RPMI8226 (cell line): ENCODE measurements at places on chromosomes 16 and 17.

GRCh38 chr17:13478326-13478830 is 123.4 kb downstream of the HS3ST3A1 start:
- no peak for DNase-seq

GRCh38 chr17:6138761-6139446 is 68.7 kb downstream of the WSCD1 start:
- DNase-seq: no peak

GRCh38 chr17:81845881-81846742 is 11.3 kb upstream of the PPP1R27 start:
- no peak for DNase-seq

DNA sequence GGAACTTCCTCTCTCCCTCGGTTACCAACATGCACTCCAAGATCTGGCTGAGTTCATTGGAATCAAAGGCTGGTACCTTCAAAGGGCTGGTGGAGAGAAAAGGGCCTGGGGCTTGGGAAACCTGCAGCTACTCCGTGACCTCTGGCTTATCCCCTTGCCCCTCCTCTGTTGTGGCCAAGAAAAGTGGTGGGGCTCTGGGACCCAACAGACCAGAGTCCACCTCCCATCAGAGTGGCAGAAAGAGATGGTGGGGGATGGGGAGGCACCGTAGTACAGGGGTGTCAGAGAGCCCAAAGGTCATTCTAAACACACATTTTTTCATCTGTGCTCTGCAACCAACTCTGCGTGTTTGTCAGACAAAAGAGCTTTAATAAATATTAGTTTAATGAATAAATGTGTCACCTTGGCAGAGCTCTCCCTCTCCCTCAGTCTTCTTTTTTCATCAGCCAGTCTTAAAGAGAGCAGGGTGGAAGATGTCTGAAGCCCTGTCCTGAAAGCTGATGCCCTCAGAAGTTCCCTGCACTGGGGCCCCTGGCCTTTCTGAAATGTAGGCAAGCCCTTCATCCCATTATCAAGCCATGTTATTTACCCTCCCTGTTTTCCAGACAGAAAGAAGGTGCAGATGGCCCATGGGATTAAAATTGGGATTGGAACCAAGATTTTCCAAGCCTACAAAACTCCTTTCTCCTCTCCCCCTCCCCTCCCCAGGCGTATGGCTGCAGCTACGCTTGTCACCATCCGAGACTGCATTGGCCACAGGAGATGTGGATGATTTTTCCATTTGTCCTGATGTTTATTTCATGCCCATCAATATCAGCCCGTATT is 227.3 kb downstream of the CCDC182 start:
- no peak for DNase-seq

- no peak for DNase-seq
Observed at GRCh38 chr17:78255953-78256706, 24.7 kb downstream of the TMEM235 start.

- DNase-seq: no peak
Observed at GRCh38 chr16:85584267-85584666, 28.9 kb upstream of the GSE1 start.

GRCh38 chr17:44331249-44331760 is 6.7 kb upstream of the SLC25A39 start:
- peak; percentile 89 for DNase-seq

DNA sequence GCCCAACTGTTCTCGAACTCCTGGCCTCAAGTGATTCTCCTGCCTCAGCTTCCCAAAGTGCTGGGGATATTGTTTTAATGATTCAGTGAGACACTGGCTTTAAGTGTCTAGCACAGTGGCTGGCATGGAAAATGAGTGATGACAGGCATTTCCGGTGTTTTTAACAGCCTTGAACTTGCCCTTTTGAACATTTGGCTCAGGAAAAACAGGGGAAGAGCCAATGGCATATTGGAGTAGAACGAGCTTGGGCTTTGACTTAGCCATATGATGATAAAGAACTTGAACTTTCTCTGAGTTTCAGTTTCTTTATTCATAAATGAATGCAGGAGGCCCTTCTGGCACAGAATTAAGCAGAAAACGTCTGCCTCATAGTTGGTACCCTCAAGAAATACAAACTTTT is 145.0 kb upstream of the HS3ST4 start:
- DNase-seq: no peak

DNA sequence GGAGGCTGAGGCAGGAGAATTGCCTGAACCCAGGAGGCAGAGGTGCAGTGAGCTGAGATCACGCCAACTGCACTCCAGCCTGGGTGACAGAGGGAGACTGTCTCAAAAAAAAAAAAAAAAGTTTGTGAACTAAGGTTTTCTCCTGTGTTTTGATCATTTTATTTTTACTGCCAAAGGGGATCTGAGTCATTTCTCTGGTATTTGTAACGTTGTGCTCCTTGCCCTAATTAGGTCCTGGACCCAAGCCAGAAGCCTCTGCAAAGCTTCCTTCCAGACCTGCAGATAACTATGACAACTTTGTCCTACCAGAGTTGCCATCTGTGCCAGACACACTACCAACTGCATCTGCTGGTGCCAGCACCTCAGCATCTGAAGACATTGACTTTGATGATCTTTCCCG is 32.1 kb downstream of the IST1 start:
- peak; percentile 90 for DNase-seq

DNA sequence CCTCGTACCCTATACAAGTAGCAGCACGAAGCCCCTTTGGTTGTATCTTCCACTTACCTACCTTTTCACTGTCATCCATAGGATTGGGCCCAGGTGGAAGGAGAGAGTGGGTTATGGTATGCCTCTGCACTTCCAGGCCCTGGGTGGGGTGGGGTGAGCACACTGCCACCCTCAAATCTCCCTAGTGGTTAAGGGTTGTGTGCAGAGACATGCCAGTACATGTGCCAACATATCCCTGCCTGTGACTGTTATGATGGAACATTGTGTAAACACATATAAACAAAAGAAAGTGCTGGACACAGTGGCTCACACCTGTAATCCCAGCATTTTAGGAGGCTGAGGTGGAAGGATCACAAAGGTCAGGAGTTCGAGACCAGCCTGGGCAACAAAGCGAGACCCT is 11.1 kb downstream of the HROB start:
- no peak for DNase-seq

GRCh38 chr16:74558873-74559272 is 48.0 kb downstream of the GLG1 start:
- no peak for DNase-seq

GRCh38 chr17:34820922-34821321 is 140.3 kb downstream of the CCT6B start:
- no peak for DNase-seq

- no peak for DNase-seq
Observed at GRCh38 chr17:75849279-75849646, 5.1 kb upstream of the UNC13D start.

GRCh38 chr16:10631886-10632285 is 51.5 kb upstream of the EMP2 start:
- no peak for DNase-seq

DNA sequence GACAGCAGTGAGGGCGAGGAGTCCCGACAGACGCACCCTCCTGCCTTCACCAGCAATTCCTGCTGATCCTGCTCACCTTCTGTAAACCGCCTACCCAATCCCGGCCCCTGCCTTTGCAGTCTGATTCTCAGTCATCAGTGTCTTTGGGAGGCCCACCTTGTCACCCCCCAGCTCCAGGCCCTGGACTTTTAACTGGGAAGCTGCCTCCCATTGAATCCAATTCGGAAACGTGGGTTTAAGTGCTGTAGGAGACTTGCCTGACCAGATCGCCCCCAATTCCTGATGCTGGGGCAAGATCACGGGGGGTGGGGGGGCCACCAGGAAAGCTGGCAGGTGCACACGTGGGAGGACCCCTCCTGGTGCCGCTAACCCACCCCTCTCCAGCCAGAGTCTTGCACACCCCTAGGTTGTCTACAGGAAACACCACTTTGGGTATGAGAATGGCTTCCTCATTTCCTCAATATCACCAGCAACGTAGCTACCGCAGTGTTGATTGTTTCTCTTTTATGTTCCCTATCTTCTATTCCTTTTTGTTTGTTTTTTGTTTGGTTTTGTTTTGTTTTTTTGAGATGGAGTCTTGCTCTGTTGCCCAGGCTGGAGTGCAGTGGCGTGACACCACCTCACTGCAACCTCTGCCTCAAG is 46.6 kb upstream of the CMIP start:
- DNase-seq: no peak

GRCh38 chr17:50890675-50891516 is 24.7 kb upstream of the TOB1 start:
- no peak for DNase-seq

DNA sequence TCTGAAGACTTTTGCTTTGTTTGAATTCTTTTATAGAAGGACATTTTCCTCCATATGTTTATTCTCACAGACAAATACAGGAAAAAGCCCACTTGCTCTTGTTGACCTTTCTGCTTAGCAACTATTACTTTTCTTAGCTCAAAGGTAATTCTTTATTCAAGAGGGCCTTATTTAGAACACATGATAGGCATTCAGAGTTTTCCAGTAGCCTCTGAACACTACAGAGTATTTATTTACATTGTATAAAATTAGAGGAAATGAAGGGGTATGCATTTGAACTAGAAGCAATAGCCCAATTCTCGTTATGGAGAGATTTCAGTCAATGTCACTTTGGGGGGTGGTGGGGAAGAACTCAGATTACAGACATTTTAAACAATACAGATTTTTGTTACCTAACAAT is 581.7 kb downstream of the KCNJ2 start:
- DNase-seq: no peak

DNA sequence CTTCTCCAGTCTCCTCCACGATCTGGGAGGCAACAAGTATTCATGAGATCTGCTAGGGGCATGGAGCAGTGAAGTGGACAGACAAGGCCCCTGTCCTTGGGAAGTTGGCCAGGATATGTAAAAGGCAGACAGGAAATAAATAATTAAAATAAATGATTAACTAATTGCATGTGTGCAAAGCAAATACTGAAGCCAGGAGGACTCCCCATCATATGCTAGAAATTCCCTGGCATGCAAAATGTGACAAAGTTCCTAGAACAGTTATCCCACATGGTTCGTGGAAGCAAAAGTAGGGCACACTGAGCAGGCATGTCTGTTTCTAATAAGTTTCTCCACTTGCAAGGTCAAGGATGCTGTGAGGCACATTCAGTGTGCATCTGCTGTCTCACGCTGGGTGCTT is 86.8 kb downstream of the CDYL2 start:
- no peak for DNase-seq

GRCh38 chr16:49620158-49620868 is 235.6 kb downstream of the ZNF423 start:
- DNase-seq: no peak

DNA sequence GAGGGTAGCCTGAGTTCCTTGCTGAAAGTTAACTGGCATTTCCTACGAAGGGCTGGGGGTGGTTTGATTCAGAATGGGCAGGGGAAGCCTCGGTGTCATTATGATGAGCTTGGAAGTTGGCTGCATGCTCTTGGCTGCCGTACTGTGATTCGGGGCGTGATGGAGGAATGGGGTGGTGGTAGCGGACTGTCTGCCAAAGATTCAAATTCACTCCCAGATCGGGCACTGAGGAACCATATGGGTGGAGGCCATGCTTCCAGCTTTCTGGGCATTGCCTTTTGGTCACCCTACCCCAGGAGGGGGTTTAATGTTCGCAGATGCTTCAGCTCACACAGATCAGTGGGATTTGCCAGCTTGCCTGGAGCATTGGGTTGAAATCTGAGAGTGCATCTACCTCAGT is 492.8 kb upstream of the EEF2KMT start:
- no peak for DNase-seq

- DNase-seq: no peak
Observed at GRCh38 chr16:23667355-23667659, 11.4 kb upstream of the PLK1 start.

DNA sequence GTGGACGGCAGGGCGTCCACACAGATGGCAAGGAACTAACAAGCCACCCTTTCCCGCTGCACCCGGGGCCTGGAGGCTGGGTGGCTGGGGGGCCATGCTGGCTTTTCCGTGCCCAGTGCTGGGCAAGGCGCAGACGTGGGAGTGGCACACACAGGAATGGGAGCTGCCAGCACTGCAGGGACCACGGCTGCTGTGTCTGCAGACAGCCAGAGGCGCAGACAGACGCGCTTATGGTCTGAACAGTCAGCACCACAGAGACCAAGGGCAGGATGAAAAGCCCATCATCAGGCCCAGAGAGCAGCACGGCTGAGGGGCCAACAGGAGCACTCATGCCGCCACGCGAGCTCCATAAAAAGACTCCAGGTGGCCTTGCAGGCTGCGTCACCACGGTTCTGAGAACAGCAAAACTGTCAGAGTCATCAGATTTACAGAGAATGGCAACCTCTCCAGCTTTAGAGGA is 24.0 kb downstream of the PDIA2 start:
- peak; percentile 96 for DNase-seq

DNA sequence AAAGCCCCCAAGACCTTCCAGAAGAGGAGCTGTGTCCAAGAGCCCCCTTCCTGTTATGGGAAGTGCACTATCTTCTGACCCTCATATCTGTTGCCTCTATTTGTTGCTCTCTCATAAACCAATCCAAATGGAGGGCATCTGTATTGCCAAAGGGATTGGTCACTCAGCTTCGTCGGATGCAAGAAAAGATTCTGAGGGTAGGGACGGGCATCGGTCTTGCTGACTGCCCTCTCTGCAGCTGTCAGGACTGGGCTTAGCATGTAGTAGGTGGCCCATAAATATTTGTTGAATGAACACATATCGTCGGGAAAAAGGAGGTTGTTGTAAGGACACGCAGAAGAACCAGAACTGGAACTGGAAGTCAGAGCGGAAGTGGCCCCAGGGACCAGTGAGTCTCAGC is 44.1 kb downstream of the CCDC42 start:
- DNase-seq: no peak

DNA sequence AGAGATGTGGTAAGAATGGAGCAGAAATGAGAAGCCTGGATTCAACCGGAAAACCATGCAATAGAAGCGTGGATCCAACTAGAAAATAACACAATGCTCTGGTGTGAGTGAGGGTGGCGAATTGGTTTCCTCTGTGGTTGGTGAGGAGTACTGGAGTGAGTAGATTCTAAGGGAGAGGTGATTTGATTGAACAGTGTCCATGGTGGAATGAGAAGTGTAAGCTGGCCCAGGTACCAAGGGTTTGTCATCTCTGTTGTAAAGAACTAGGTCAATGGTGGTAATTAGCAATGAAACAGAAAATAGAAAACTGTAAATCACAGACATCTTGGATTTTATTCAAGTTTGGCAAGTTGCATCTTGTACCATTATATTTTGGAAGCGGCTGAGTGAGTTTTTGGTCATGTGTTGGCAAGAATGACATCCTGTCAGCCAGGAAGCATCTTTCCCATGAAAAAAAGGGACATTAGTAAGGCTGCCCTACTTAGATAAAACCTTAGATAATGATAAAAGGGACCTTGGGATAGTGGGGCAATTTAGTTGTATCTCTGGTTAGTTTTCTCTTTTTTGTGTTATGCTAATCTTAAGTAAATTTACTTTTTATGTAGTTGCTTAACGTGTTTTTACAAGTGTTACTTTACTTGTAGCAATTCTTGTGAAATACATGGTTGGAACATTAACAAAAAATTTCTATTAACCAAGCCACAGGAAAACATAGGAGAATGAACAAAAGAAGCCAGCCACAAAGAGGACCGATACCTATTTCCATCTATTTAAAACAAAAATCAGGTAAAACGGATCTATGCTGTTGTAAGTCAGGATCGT is 20.9 kb downstream of the HSD17B2 start:
- no peak for DNase-seq

GRCh38 chr17:57707892-57708291 is 37.2 kb downstream of the CCDC182 start:
- DNase-seq: no peak
